ENCODE measurements at places on chromosomes 3 and 15.
A peak's percentile ranks its signal among the peaks of the same experiment; 100 is the strongest.

- DNase-seq = no peak
Measured at GRCh38 chr3:194306771-194307640, 44.1 kb downstream of the CPN2 start.

DNA sequence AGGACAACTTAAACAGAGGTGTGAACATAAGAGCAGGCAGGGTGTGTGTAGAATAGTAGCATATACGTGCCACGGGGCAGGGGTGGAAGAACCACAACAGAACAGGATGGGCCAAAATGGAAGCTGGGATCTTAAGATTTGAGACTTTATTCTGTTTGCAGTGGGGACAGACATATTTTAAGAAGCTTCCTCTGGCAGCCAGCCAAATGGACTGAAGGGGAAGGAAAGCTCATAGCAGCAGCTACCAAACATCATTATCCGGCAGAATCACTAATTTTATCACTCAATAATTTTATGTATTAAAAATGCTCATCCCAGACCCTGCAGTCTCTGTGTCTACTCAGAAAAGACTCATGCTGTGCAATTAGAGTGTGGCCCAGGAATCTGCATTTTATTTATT lies 130.9 kb upstream of the CTDSPL start:
- no peak for DNase-seq

GRCh38 chr3:53817211-53817610 lies 29.0 kb downstream of the CHDH start:
- no peak for DNase-seq

- no peak for DNase-seq
Measured at GRCh38 chr15:90482124-90483011, 47.4 kb upstream of the CRTC3 start.

GRCh38 chr3:63972987-63973386 lies 50.3 kb downstream of the PSMD6 start:
- no peak for DNase-seq

GRCh38 chr3:147413686-147414389 lies 4.7 kb downstream of the ZIC1 start:
- no peak for DNase-seq

- DNase-seq = peak; percentile 45
Measured at GRCh38 chr3:170717410-170718402, 131.8 kb upstream of the SLC7A14 start.

GRCh38 chr3:38626171-38626570 lies 23.3 kb downstream of the SCN5A start:
- DNase-seq = no peak

GRCh38 chr15:67967871-67968431 lies 86.2 kb upstream of the PIAS1 start:
- DNase-seq = peak; percentile 27

- no peak for DNase-seq
Measured at GRCh38 chr3:195448205-195448875, 5.5 kb upstream of the ACAP2 start.

DNA sequence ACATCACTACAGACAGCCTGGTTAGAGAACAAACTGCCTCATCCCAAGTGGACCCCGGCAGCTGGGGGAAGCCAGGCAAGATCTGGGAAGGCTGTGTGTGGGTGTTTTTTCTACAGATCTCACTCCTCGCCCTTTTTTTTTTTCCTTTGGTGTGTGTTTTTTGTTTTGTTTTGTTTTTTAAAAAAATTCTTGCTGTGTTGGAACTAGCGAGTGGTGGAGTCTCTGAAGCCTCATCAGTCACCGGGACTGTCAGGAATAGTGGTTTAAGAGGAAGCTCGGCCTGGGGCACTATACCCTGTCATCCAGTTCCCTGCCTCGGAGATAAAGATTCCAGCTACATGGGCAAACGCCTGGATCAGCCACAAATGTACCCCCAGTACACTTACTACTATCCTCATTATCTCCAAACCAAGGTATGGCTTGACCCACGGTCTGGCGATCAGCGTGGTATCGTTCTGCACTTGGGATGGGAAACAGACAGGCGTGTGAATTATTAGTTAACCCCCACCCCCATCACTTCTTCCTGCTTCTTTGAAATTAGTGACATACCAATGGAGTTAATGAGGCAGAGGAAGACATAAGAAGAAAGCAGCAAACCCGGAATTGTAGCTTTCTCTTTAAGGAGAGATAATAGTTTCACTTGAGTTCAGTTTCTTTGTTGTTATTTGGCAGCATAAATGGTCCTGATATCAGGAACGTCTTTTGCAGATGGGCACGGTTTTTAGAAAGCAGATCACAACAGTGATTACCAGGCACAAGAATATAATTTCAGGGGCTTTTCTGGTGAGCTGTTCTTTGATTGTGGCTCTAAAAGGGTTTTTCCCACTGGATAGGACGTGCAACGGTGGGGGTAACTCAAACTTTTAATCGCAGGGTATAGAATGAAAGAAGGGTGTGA lies 722 bp downstream of the RBMS3 start:
- DNase-seq = peak; percentile 65

GRCh38 chr3:127585163-127585812 lies 5.2 kb downstream of the TPRA1 start:
- DNase-seq = no peak

DNA sequence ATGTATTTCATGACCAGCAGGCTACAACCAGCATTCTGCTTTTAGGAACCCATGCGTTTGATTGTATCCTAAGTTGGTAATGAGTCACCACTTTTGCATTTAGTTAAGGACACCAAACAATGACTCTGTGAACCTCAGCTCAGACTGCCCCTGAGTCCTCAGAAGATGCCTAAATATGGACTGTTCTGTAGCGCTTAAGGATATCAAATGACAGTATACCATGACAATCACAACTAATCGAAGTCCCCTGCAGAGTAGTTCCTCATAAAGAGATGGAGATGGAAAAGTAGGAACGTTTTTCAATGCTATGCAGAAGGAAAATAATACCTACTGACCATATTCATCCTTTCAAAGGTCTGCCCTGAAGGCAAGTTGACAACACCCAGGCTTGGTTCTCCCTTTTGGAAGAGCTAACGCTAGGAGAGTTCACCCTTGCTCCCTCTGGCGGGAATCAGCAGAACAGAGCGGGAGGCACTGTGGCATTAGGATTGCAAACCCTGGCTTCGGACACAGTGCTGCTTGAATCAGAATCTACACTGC lies 508.6 kb downstream of the FHIT start:
- peak; percentile 2 for DNase-seq

GRCh38 chr15:89494031-89494430 lies 2.4 kb downstream of the RHCG start:
- no peak for DNase-seq

Measured in mammary epithelial cell (primary cell).